ENCODE measurements at places on chromosomes 3 and 15.

DNA sequence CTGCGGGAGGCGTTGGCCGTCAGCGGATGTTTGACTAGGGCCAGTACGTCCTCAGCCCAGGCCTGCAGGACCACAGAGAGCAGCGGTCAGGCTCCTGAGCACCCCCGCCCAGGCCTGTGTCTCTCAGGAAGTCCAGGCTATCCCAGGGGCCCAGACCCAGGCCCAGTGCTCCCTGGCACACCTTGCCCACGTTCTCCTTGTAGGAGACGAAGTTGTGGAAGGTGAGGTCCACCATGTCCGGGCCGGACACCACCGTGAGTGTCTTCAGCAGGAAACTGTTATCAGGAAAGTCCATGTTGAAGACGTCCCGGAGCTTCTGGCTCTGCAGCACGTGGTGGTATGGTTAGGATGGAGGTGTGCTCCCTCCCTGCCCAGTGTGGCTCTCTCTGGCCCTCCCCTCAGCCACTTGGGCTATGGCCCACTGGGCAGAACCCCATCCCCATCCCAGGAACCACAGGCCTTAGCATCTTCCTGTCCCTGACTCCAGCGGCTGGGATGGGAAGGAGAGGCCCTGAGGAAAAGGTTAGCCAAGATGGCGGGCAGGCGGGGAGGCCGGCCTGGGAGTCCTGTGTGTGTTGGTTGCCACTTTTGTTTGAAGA, 5.3 kb downstream of the PLCB2 start:
- no peak for DNase-seq

GRCh38 chr3:79994397-79994796, 226.6 kb upstream of the ROBO1 start:
- no peak for DNase-seq

GRCh38 chr3:75042941-75043340, 428.5 kb upstream of the CNTN3 start:
- DNase-seq = no peak

DNA sequence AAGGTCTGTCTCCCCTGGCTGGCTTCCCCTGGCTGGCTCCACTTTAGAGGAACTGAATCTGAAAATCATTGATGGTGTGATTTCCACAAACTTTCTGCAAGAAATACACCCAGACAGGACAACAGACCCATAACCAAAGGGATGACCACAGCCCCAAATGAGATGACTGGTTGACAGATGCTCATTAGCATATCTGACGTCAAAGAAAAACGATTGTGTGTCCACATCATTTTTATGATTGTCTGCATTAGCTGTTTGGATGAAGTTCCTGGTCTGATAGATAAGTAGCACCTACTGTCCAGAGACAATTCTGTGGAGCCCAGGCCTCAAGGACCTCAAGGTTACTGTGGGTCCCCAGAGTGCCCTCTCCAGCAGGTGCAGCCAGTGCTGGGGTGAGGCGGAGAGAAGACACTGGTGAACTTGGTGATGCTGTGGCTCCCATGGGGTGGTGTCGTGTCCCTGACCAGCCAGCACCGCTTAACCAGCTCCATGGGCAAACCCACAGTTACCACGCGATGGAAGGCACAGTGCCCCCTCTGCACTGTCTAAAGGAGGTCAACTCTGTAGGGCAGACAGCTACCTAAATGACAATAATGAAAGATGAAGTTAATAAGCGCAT, 127.4 kb downstream of the NSMCE3 start:
- no peak for DNase-seq

GRCh38 chr3:66931291-66931690, 66.8 kb upstream of the KBTBD8 start:
- DNase-seq = no peak

- DNase-seq = no peak
Measured at GRCh38 chr15:74868059-74868458, 5.1 kb downstream of the SCAMP2 start.

DNA sequence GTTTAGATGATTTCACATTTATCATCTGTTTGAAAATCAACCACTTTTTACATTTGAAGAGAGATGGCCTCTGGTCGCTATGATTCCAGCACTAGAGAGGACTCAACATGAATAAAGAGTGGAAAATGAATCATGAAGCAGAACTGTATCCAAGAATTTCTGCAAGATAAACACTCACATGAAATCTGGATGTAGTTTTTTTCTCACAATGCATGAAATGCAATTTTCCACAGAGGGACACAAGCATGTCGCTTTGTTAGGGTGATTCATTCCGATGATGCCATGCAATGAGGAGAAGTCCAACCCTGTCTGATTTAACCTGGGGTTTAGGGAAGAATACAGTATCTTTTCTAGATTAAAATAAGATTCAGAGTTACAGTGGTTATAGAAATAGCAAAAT, 50.4 kb upstream of the ADCY5 start:
- no peak for DNase-seq

GRCh38 chr15:29130951-29131839, 138.4 kb downstream of the NSMCE3 start:
- DNase-seq = no peak

DNA sequence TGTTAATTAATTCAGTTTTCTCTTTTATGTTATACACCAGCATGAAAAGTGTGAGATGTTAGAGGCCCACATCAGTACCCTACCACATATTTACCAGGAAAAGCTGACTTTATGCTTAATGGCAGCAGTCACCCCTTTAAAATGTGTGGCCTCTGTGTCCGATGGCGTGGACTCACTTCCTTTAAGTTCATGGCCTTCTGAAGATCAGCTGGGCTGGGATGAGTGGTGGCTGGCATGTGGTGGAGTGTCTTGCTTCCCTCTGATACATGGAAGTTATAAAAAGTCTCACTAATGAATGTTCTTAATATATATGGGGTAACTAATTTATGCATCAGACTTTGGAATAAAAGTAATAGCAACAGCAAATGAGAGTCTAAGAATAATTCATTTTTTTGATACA, 32.1 kb downstream of the PPARG start:
- DNase-seq = no peak

DNA sequence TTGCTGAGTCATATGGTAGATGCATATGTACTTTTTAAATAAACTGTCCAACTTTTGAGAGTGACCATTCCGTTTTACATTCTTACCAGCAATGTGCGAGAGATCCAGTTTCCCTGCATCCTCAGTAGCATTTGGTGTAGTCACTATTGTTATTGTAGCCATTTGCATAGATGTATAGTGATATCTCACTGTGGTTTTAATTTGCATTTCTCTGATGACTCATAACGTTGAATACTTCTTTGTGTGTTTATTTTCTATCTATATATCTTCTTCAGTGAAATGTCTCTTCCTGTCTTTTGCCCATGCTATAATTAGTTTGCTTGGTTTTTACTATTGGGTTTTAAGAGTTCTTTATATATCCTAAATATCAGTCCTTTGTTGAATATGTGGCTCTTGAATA, 255.7 kb upstream of the GRM7 start:
- no peak for DNase-seq

DNA sequence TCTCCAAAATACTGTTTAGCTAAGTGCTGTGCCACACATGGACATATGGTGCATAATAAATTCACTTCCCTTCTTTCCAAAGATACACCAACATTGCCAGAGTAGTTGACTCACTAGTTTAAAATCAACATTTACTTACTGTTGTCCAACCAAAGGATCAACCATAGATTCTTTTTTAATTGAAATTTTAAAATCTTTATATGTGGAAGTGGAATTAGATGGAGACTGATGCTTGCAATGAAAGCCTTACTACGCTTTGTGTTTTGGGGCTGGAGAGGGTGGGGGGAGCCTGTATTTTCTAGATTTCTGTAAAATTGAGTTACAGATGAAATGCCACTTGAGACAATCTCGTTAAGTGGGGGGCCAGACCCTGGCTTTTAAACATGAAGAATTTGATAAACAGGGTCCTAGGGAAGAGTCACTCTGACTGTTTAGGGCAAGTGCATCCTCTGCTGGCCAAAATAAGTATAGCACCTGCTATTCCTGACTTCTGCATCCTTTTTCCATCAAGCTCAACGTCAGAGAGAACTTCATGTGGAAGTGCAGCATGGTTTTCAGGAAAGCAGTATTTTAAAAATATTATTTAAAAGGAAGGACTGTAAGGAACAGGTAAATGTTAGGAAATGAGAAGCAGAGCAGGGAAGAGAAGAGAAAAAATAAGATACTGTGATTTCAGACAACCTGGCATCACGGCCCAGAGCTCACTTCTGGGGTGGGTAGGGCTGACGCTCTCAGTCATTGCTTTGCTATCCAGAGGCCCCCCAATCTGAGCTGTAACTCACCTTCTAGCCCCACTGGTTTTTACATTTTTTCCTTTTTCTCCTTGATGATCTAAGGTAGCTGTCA, 76.7 kb downstream of the BOC start:
- DNase-seq = peak; percentile 12

GRCh38 chr15:58378241-58379085, 53.3 kb upstream of the LIPC start:
- no peak for DNase-seq

DNA sequence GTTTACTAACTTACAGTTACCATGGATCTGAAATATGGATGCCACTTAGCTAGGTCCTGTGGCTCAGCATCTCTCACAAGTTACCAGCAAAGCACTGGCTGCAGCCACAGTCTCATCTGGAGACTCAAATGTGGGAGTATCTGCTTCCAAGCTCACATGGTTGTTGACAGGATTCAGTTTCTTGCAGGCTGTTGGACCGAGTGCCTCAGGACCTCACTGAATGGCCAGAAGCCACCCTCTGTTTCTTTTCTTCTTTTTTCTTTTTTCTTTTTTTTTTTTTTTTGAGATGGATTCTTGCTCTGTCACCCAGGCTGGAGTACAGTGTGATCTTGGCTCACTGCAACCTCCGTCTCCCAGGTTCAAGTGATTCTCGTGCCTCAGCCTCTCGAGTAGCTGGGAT, 20.1 kb upstream of the AMOTL2 start:
- DNase-seq = no peak

DNA sequence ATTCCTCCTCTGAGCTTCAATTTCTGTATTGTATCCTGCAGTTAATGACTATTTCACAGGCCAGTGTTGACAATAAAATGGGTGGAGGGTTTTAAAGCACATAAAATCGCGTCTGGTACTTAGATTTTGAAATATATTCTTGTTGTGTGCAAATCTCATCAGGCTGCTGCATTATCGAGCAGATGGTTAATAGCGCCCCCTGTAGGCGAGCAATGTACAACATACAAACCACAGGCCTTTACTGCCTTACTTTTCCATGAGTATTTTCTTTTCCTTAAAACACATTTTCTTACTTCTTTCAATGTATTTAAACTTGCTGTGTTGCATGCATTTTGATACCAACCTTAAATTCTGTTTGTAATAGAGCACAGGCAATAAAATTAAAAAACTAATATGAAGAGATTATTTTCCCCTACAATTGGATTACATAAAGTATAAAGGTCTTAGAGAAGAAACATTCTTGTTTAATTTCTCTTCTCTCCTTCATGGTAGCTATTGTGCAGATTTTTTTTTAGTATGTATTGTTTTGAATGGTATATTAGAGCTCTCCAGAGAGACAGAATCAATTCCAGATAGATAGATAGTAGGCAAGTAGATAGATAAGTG, 608.4 kb downstream of the CADM2 start:
- no peak for DNase-seq

DNA sequence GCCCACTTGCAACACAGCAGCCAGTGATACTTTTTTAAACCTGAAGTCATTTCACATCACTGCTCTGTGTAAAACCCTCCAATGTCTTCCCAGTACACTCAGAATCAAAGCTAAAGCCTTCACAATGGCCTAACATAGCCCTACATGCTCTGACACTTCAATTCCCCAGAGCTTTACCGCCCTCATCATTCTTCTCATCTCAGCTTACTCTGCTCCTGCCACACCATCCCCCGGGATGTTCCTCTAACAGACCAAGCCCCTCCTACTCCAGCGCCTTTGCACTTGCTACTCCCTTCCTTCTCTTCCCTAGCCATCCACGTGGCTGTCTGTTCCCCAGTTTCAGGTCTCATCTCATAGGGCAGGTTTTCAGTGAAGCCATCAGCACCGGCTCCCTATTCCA, 194.0 kb downstream of the SSR3 start:
- DNase-seq = no peak

DNA sequence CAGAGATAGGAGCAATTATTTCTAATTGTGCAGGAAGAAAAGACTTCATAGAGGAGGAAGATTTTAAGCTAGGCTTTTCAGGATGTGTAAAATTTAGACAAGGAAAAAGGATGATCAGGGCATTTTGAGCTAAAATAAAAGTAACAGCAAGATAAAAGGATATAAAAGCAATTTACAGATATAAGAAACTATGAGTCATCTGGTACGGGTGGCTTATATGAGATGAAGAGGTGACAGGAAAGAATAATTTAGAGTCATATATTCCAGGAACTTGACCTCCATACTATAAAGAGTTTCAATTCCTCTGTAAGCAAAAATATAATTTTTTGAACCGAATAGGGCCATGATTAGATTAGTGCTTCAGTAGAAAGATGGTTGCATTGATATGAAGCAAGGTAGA, 273.7 kb downstream of the RBMS3 start:
- DNase-seq = no peak

- peak; percentile 95 for DNase-seq
Measured at GRCh38 chr3:49007068-49007770, at the start of gene WDR6. Gene WDR6, plus strand, starts transcription at chr3:49007391. Its CDS starts 41 bp downstream, at chr3:49007432.

DNA sequence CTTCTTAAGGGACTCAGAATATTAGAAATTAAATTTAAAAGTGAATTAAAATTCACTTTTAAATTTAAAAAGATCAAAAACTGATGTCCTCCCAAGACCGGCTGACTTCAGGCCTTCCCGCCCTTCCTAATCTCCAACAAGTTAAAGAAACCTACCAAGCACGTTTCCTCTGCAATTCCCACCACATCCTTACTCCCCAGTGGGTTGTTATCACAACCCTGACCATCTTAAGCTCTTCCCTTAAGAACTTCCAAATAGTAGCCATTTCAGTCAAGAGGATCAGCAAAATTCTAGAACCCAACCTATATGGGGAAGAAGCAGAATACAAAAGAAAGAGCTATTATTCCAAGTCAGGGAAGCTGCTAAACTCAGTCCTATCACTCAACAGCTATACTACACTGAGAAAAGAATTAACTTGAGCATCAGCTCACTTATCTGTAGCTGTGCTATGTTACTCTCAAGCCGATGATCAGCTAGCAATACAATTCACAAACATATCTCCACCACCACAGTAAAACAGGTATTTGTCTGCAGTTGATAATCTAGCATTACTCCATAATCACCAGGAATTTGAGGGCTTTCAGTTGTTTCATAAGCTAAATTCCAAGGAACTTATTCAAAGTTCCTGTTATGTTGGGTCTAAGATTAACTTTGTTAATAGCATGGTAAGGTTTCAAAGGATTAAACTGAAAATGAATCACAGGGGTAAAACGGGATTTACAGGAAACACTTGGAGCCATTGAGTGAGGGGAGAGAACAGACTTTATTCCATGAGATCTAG, 14.3 kb downstream of the ABCC5 start:
- DNase-seq = no peak

DNA sequence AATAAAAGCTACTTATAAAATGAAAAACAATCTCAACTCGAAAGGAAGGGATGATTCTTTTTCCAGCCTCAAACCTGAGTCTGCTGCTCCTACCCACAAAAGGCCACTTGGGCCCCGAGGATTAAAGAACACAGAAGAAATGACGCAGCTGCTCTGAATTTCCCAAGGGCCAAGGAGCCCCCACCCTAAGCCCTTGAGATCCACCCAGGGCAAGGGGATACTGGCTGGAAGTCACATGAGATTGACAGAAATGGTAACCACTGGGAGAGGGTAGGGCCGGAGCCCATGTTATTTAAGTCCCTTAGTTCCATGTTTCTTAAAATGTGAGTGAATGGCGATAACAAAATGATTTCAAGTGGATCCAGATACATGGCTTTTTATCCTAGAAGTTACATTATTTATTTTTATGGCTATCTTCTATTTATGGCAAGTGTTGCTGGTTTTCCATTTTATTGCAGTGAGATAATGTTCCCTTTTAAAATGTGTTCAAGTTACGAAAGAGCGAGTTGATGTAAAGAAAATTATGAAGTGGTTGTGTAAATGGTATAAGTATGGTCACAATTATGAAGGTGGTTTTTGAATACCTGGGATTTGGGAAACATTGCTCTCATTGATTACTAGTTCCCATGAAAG, 16.8 kb downstream of the IGDCC4 start:
- DNase-seq = no peak
